ENCODE measurements at places on chromosomes 12 and 14.

GRCh38 chr12:53074283-53074998, 4.7 kb downstream of the SPRYD3 start:
- no peak for DNase-seq

DNA sequence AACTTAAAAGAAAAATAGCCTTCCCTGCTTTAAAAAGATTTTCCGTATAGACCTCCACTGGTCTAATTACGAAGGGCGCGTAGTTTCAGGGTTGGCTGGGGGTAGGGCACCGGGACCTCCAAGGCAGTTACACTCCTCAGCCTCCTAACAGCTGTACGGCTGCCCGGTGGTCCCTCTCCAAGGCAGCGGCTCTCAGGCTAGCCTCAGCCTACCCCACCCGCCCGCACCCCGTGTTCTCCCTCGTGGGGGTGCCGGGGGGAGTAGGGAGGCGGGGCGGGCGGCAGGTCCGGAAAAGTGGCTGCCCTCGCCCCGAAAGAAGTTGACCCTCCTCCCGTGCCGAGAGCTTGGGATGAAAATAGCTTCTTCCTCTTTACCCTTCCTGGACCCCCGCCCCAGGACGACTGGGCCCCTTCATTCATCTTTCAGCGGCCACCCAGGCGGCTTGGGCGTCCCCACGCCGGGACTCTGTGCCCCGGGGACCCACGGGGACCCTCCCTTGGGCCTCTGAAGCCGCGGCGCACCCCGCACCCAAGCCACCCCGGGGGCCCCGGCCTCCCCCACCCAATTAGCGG, 991 bp upstream of the RCOR1 start:
- DNase-seq = peak; percentile 22

DNA sequence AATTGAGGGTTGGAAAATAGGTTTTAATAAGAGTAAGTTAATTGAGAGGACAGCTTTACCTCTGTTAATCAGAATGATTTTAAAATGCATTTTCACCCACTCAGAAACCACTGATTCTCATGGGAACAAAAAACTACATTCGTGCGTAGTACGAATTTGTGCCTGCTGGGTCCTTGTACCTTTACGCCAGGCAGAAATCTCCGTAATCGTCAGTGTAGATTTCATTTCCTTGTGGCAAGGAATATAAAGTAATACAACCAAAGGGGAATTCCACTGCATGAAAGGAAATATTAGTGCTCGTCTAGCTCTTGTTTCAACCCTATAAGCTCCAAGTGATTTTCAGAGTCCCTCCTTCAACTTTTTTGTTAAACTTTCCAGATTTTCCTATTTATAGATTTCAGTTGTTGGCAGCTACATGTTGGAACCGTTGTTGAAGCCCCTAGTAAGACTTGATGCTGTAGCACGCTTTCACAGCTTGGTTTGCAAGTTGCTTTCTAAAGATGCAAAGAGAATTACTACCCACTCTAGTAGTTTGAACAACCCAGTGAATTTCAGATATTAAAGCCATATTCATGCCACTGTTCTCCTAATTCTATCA, 90.6 kb downstream of the ETV6 start:
- no peak for DNase-seq

- DNase-seq = no peak
These were observed 53.7 kb downstream of the CCNK start for GRCh38 chr14:99534863-99535262.

GRCh38 chr12:29756741-29757390, 26.9 kb downstream of the TMTC1 start:
- no peak for DNase-seq

DNA sequence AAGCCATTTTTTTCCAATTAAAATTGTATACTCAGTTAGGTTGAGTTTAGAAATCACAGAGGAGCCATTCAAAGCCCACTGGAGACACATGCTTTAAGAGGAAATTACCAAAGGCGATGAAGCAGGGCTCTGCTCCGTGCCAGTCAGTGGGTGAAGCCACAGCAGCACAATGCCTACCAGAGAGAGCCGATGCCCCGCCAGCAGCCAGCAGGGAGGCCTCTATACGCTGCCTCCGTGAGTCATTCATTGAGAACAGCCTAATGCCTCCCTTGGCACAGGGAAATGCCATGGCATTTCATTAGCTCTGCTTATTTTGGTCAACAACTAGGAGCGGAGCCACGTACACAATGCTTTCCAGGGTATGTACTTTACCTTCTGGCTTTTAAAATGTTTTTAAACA, 197.8 kb upstream of the FRMD6 start:
- DNase-seq = no peak

- DNase-seq = no peak
These were observed 8.5 kb downstream of the TMEM233 start for GRCh38 chr12:119601877-119602733.

- no peak for DNase-seq
These were observed 166.1 kb downstream of the PAWR start for GRCh38 chr12:79524507-79525148.

- DNase-seq = peak; percentile 70
These were observed 55.6 kb upstream of the PPP2R5C start for GRCh38 chr14:101705733-101706508.

DNA sequence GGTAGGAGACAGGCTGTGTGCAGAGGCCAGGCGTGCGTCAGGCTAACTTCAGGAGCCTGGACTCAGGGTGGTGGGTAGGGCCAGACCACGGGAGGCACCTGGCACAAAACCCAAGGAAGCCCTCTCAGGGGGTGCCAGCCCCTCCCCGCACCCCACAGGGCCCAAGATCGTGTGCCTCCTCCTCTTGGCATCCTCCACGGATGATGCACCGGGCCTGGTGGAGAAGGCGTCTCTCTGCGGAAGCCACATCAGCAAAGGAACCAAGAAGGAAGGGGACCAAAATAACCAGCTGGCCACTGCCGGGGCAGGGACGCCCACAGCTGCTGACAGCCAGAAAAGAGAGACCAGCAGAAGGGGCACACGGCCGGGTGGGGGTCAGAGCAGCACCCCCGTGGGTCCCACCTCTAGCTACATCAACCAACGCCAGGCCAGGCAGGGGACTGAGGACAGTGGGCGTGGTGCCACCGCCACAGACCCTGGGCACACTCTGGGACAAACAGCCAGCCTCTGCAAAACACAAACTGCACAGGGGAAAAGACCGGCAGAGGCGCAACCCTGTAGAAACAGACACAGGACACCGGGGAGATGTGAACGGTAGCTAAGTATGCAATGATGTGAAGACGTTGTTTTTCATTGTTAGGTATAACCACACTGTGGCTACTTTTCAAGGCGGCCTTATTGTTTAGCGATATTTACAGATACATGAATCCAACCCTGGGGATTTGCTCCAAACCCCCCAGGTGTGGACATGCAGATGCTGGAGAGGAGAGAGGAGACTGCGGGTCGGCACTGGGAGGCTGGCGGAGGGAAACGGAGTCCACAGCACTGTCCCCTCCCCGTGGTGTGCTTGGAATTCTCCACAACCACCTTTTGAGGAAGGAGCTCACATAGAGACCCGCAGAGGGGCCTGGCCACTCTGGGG, 26.1 kb upstream of the C14orf180 start:
- no peak for DNase-seq

GRCh38 chr12:76247026-76247646, 101.1 kb downstream of the BBS10 start:
- DNase-seq = no peak

GRCh38 chr12:51631591-51631990, 40.6 kb downstream of the SCN8A start:
- no peak for DNase-seq

GRCh38 chr14:91228112-91229004, 16.1 kb downstream of the GPR68 start:
- peak; percentile 82 for DNase-seq

GRCh38 chr12:123767613-123768012, 5.5 kb downstream of the DNAH10 start:
- peak; percentile 25 for DNase-seq

GRCh38 chr12:21155522-21156351, 24.7 kb downstream of the SLCO1B1 start:
- no peak for DNase-seq

DNA sequence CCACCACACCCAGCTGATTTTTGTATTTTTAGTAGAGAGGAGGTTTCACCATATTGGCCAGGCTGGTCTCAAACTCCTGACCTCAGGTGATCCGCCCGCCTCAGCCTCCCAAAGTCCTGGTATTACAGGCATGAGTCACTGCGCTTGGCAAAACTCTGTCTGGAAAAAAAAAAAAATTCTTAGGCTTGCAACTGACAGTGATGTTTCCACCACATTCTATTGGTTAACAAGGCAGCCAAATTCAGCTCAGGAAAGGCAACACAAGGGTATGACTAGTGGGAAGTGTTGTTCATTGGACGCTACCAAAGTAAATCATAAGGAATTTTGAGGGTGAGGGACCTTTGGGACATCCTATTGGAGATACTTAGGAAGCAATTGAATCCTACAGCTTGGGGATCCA, 2.9 kb upstream of the SBNO1 start:
- DNase-seq = no peak

DNA sequence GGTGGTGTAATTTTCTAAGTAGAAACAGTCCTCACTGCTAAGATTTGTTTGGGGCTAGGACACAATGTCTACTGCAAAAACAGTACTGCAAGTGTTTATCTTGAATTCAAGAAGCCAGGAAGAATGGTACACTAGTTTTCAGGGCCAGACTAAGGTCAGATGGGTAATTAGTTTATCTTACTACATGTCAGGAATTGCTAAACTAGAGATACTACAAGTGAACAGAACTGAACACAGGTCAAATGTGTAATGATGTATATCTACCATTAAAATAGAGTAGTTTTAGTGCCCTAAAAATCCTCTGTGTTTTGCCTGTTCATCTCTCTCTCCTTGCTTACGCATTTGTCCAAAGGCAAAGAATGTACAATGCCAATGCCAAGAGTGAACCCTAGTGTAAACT, 2.3 kb upstream of the RPL41 start:
- DNase-seq = no peak

- DNase-seq = no peak
These were observed 65.3 kb upstream of the RASSF3 start for GRCh38 chr12:64545081-64545382.

GRCh38 chr12:92675092-92675865, 27.5 kb upstream of the PLEKHG7 start:
- DNase-seq = no peak

- DNase-seq = no peak
These were observed 5.6 kb downstream of the CHFR start for GRCh38 chr12:132881818-132882217.

DNA sequence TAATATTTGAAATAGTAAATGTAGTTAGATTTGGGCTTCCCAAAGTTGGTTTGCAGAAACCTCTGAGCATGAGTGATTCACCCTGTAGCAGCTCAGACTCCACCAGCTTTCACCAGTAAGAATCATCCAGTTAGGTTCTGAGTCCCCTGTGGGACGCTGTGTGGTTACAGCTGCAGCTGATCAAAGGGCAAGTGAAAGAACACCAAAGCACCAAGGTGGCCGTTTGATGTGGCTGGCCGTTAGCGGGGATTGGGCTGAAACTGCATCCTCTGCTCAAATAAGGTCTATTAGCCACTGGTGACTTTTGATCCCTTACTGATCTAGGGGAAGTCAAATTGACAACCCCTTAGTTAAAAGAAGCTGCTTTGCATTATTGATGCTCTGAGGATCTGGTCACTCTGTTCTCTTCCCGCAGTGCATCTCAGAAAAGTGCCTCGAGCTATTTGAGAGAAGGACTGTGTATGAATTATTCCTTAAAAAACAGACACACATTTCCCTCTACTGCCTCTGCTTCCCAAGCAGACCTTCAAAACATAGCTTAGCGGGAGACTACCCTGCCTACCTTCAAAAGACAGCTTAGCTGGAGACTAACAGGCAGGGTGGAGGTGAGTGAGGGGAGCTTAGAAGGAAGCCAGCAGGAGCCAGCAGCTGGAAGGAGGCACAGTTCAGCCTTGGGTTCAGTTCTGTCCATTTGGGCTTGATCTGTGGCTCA, 3.7 kb downstream of the ABHD12B start:
- DNase-seq = peak; percentile 58

DNA sequence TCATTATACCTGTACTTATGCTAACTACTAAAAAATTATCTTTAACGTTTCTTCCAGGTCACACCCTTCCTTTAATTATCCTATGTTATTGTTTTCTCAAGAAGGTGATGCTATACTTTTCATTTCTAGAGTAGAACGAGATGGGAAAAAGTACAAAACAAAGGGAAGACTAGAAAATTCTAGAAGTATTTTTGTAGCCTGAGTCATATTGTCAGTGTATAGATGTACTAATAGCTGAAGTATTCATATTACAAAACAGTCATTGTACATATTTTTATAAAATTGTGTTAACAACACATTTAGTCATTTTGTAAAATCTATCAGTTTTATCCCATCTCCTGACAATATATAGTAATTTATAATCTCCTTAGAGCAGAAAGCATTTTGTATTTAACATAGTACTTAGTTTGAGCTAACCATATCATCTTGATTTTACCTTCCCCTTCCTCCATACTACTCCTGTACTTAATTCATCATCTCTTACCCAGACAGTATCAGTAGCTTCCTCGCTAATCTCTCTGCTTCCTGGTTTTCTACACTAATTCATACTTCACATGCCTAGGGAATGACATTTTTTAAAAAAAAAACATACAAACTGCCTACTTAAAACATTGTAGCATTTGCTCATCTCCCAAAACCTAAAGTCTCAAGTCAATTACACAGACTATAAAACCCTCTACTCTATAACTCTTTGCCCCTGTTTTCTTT, 920.9 kb downstream of the RPS29 start:
- DNase-seq = no peak

DNA sequence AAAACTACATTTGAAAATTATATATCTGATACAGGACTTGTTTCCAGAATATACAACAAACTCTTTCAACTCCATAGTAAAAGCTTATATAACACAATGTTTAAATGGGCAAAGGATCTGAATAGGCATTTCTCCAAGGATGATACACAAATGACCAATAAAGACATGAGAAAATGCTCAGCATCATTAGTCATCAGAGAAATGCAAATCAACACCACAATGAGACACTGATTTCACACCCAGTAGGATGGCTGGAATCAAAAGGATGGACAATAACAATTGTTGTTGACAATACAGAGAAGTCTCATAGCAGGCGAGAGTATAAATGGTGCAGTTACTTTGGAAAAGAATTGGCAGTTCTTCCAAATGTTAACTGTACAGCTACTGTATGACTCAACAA, 394.9 kb downstream of the BCL11B start:
- DNase-seq = no peak

DNA sequence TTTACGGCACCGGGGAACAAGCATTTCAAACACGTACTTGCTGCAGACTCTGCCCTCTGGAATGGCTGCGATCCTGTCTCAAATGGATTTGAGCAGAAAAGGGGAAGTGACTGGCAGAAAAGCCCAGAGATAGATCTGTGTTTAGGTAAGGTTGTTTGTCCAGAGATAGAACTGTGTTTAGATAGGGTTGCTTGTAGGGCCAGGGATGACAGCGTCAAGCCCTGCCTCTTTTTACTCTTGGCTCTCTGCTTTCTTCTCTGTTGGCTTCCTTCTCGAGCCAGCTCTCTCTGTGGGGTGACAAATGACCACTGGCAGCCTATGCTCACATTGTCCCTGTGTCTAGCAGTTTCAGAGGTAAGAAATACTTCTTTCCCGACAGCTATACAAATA, 11.4 kb downstream of the DGLUCY start:
- DNase-seq = no peak

- DNase-seq = no peak
These were observed 4.7 kb downstream of the CISTR start for GRCh38 chr12:53747095-53747494.
